Stimulated activated CD4-positive, alpha-beta T cell treated with anti-CD3 and anti-CD28 coated beads, Interleukin-15, amount 100 ng/mL, for 1 hour (primary cell): ENCODE measurements at places on chromosomes 1 and 21.

GRCh38 chr21:32599526-32599925 lies 12.7 kb downstream of the CFAP298 start:
- DNase-seq, result no peak

- DNase-seq, result no peak
These were observed 15.3 kb downstream of the GABPA start for GRCh38 chr21:25750085-25750484.

DNA sequence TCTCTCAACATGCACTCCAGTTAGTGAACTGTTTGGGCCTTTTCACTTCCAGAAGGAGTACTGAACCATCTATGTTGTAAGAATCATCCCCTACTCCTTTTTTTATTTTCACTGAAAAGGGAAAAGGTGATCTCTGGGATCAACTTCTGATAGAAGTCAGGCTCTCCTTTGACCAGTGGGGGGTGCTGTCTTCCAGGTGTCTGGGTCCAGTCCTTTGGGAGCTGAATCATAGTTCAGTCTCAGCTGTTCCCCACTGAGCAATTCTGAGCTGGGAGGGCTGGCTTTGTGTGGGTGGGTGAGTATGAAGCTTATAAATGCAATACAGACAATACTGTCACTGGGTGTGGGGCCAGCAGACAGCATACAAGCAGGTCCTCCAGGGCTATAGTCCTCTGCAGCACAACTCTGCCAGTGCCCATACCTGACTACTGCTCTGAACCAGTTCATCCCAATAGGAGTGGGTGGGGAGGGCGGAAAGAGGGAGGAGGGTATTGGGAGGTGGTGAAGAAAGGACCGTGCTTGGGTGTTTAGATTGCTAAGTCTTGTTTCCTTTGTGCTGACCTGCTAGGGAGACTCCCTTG lies 12.5 kb upstream of the SARS1 start:
- no peak for DNase-seq

GRCh38 chr1:66444438-66445265 lies 89.3 kb upstream of the SGIP1 start:
- no peak for DNase-seq

DNA sequence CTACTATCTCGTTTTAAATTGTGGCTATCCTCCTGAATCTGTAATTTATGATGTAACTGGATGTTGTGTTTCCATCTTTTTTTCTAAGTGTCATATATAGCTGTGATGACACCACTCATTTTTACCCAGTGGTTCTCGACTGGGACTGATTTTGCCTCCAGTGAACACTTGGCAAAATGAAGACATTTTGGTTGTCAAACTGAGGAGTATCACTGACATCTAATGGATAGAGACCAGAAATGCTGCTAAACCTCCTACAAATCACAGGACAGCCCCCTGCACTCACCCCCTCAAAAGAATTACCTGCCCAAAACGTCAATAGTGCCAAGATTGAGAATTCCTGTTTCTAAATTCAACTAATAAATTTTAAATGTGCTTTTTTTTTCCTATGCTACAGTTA lies 1.9 kb downstream of the TRMT13 start:
- DNase-seq, result no peak

DNA sequence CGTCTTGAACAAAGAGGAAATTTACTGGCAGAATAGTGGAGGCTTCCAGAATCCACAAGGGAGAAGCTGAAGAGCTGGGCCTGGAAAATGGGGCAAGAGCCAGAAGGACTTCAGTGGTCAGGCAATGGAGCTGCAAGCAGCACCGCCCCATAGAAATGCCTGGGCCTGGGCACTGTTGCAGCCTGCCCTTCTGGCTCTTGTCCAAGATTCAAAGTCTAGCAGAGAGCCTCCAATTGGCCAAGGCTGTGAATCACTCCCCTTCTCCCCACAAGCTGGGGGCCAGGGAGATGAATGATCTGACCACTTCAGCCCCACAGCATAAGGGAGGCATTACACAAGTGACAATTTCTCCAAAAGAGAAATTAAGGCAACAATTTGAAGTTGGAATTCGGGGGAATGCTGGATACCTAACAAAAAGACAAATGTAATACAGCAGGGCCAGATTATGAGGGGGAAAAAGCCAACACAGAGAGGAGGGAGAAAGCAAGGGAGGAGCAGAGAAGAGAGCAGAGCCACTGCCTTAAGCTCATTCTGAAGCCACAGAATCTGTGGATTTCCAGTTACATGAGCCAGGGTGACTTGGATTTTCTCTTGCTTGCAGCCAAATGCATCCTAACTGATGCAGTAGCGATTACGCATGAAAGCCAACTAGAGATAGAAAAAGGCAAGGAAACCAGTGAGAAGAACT lies 80.3 kb downstream of the LRIG2 start:
- no peak for DNase-seq
